ENCODE measurements at places on chromosomes 2 and 18.

- DNase-seq, result no peak
Observed at GRCh38 chr2:15832030-15832709, 108.2 kb upstream of the MYCN start.

DNA sequence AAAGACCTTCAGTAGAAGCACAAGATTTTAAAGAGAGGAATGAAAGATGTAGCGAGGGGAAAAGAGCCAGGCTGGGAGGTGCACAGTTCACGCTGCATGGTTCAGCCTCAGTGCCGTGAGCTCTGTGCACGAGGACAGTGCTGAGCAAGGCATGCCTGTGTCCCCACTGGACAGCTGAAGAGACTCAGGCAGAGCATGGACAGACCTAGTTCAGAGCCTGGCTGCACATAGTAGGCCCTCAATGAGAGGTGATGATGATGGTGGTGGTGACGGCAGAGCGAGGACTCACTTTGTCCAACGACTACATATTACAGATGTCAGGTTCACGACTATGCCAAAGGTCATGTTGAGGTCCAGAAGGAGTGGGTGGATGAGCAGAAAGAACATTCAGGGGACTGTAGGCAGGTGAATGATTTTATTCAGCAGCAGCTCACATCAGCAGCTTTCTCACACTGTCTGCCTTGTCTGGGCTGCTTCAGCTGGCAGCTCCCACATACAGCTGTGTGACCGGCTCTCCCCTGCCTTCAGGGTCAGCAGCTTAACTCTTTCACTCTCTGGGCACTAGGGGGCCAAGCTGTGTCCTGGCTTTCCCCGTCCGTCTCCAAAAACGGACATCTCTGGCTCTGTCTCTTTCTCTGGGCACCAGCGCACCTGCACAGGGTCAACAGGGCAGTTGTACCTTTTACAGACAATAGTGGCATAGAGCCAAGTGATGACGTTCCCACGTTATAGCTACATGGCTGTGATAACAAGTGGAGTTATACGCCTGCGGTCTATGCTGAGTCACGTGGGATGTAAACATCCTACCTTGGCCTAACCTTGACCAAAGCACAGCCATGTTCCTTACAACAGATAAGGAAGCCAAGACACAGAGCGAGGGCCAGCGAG lies 128.8 kb upstream of the MSH6 start:
- DNase-seq, result no peak

GRCh38 chr2:134934641-134935040 lies 16.0 kb downstream of the CCNT2 start:
- DNase-seq, result no peak

DNA sequence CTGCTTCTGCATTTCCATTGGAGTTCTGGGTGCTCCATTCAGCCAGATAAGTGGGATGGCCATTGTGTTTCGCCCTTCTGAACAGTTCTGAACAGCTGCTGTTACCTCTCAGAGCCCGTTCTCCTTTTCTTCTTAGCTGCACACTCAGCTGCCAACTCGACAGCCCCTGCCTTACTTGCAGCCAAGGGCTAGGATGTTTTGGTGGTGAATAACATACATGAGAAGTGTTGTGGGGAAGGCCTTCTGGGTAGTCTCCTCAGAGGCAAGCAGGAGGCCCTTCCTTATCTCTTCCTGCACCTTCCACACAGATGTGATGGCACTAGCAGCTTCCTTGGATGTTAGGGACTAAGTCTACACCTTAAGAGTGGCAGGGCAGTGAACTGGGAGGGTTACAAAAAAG lies 138.4 kb upstream of the NOSTRIN start:
- DNase-seq, result no peak

GRCh38 chr18:29779096-29779495 lies 1263.4 kb downstream of the DSC3 start:
- DNase-seq, result no peak

GRCh38 chr2:64263315-64263714 lies 119.1 kb upstream of the PELI1 start:
- DNase-seq, result peak; percentile 77

GRCh38 chr18:72181241-72181764 lies 362.8 kb downstream of the CBLN2 start:
- DNase-seq, result no peak

GRCh38 chr2:29010946-29011345 lies 29.8 kb downstream of the TOGARAM2 start:
- no peak for DNase-seq

DNA sequence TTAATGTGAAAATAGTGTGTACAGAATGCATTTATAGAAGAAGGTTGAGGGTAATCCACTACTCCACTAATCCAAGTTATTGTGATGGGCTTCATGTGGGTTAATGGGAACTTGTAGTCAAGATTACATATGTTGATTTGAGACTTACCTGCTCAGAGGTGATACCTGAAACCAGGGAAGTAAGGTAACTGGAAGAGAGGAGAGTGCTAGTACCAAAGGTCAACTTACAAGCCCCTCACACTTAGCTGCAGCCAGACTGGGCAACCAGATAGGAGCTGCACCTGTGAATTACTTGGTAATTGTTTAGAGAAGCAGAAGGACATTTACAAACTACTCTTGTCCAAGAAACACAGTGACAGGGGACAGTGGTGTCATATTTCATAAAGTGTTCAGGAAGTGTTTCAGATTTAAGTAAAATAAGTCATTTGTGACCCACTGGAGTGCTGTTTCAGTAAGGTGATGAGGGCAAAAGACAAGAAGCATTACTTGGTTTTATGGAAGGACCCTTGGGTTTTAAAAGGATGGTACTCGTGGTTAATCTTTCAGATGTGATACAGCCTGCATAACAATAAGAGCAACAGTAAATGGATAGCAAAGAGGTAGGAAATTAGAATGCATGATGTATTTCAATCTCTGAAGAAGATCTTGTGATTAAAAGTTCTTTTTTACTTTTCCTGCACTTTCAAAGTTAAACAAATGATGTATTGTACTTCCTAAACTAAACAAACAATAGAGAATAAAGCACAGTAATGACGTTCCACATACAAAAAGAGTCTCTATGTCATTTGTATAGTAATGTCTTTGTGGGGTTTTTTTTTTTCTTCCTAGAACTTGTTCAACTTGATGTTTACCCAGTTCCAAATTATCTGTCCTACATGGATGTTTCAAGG lies 189.3 kb downstream of the PHLPP1 start:
- DNase-seq, result no peak

GRCh38 chr2:47075361-47076125 lies 79.6 kb downstream of the STPG4 start:
- DNase-seq, result no peak

DNA sequence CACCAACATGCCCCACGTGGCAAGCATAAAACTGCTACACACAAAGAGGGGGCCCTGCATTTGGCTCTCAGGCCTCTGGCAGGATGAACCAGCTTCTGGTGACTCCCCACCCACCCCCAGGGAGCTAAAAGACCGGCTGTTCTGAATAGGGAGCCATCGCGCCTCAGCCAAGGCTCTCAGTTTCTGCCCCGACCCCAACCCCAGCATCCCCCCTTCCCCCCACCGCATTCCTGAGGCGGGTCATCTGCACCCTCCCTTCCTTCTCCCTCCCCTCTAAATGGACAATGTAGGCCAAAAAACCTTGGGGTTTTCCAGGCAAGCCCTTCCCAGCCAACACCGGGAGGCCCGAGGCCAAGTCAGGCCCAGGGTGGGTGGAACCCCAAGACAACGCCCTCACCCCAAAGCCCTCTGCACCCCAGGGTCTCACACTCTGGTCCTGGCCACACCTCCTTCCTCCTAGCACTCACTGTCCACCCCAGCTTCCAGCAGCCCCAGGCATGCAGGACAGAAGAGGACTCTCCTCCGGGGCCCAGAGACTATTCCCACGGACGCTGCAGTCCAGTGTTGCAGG lies 5.7 kb downstream of the CYP26B1 start:
- DNase-seq, result no peak

- no peak for DNase-seq
Observed at GRCh38 chr2:4180631-4181030, 477.3 kb downstream of the DCDC2C start.

DNA sequence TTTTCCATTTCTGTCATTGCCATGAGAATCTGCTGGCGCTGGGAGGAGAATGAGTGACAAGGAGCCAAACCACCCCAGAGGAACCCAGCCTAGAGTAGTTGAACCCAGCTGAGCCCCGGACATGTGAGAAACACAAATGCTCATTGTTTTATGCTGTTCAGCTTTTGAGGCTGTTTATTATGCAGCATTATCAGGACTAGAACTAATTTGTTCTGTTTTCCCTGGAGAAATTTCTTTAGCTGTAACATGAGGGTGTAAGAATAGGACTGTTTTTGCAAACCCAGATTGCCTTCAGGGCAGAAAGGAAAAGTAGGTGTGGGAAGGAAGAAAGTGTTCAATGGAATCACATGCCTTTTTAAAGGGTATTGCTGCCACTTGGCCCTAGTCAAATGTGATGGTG lies 28.5 kb upstream of the DOCK10 start:
- DNase-seq, result no peak

GRCh38 chr2:47842846-47843245 lies 59.9 kb downstream of the MSH6 start:
- no peak for DNase-seq

DNA sequence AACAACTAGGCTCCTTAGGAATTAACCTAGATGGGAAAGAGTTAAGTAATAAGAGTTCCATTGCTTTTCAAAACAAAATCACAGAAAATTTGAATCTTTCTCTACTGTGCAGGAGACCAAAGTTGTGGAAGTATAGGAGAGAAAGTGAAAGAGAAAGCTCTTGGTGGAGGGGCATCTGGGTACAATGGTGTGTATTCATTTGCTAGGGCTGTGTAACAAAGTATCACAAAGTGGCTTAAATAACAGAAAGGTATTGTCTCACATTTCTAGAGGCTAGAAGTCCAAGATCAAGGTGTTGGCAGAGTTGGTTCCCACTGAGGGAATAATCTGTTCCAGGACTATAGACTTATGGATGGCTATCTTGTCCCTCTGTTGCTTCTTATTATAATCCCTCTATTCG lies 50.5 kb upstream of the GORASP2 start:
- no peak for DNase-seq

DNA sequence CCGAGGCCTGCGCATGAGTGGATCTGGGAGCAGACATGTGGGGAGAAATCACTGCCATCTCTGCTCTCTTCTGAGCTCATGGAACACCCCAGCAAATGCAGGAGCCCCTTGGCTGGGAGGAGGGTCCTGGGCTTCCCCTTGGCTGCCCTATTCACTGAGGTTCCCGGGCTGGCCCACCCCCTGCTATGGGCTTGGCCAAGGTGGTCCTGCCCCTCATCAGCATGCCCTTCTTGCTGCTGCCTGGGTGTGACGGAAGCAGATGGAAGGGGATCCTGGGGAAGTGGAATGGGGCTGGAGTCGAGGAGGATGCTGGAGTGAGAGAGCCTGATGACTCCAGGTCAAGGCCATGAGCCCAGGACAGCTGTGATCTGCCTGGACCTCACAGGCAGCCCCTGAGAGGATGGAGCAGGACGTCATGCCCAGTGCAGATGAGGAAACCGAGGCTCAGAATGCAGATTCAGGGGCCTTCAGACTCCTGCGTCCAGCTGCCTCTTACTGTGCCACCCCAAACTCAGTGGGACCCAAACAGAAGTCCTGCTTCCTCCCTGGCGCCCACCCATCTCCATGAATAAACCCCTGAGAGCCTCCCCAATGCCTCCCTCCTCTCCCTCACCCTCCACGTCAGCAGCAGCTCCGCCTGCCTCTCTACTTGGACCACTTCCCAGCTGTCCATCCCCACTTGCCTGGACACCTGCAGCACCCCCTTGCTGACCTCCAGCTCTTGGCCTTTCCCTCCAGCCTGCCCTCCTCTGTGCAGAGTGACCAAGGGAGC lies 4.0 kb downstream of the SNED1 start:
- no peak for DNase-seq

- DNase-seq, result no peak
Observed at GRCh38 chr2:3651691-3652648, 6.0 kb upstream of the ALLC start.

DNA sequence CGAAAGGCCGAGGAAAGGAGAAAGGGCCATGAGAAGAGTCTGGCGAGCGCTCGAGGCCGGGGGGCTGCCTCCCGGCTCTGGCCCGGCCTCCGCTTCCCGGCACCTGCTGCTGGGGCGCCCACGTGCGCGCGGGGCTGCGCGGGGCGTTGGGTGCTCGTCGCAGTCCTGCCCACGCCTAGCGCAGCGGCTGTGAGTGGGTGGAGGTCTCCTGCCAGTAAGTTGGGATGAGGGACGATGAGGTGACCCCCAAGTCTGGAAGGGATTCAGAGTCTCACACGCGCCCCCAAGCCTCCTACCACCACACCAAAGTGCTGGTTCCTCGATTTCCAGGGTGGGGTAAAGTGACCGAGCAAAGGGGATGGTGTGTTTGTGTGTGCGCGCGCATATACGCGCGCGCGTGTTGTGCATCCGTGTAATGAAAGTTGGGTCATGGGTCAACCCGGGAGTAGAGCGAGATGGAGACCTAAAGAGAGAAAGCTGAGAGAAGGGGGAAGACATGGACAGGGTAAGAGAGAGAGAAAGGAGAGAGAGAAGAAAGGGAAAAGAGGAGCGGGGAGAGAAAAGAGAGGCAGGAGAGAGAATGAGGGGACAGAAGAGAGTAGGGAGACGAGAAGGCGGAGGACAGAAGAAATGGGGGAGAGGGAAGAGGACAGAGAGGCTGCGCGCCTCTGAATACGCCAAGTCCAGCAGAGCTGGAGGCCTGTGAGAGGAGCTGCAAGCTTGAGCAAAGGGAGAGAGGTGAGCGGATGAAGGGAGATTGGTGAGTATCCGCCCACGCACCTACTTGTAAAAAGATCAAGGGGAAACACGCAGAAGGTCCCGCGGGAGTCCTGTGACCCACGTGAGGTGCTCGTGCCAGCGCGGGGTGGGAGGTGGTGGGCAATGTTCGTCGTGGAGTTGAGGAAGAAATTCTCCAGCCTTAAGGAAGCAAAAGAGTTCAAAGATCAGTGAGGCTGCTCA lies 1.7 kb upstream of the NETO1 start:
- DNase-seq, result no peak

DNA sequence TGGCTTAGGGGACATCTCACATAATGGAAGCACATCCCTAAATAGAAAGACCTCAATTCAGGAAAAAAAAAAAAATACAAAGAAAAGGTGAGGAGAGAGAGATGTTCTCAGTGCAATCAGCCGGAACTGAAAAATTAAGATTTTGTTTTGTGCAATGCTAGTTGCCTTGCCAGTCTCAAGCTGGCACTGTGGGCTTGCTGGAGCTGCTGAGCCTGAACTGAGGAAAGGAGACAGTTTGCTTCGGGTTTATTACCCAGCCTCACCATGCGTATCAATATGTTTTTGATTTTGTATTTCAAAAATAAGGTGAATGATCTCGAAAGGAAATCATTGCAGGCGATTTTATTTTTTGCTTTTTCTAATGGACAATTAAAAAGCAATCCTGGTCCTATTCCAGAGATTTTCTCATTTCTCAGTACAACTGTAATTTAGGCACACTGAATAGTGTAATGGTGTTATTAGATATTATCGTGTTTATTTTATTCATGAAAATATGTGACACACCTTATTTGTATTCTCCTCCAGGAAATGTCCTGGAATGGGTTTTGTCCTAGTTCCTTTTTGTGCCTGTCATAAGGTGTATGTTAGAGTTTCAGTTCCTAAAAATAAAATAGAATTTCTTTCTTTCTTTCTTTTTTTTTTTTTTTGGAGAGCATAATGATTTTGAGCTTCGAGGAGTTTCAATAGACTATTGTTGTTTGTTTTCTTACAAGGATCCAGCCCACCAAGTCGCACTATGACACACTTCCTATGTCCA lies 72.8 kb upstream of the ZEB2 start:
- DNase-seq, result no peak
